ENCODE measurements at places on chromosomes 12 and 14.

DNA sequence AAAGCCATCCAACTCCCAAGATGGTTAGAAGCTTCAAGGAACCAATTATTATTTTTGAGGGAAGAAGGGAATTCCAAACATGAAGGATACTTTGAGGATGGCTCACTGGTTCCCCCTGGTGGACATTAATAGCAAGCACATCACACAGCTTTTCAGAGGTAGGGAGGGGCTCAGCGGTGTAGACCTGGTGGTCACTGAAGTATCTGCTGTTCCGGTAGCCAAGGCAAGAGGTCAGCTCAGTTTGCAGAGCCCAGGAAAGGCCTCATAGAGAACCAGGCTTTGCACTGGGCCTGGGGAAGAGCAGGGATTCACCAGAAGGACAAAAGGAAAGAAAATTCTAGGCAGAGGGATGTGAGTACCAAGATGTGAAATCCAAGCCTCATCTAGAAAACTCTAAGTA is 118.7 kb downstream of the KSR2 start:
- no peak for DNase-seq

DNA sequence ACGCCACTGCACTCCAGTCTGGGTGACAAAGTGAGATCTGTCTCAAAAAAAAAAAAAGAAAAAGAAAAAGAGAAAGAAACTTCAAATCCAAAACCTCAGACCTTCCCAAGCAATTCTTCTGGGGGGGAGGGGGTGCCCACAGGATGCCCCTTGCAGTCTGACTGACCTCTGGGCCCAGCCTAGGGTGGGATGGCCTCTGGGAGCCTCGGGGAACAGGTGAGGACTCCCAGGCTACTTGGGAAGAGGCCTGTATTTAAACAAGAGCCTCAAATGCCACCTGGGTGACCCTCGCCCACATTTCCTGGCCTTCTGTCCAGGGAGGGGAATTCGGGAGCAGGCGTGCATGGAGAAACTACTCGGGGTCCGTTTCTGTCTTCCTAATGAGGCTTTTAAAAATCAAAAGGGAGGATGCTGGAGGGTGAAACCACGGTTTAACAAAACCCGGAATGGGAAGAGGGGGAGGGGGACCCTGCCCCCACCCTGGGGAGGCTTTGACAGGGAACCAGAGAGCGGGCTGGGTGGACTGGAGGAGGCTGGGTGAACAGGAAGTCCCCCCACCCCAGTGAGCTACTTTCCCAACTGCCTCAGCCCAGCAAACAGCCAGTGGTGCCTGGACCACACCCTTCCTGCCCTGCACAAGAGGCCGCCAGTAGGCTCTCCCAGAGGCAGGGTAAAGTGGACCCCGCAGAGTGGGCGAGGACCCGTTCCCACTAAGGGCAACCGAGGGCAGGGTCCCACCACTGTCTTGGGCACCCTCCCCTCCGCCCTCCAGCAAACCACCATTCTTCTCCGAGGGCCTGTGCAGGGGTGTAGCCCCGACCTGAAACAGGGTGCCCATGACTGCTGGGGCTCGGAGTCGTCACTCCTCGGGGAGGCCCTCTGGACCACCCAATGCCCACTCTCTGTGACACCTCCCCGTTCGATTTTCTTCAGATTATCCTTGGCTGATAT is 1.5 kb upstream of the FBRSL1 start:
- no peak for DNase-seq

GRCh38 chr14:73726025-73726961 is 12.1 kb upstream of the PNMA1 start:
- no peak for DNase-seq

GRCh38 chr12:94218233-94218632 is 69.9 kb downstream of the PLXNC1 start:
- DNase-seq = no peak

DNA sequence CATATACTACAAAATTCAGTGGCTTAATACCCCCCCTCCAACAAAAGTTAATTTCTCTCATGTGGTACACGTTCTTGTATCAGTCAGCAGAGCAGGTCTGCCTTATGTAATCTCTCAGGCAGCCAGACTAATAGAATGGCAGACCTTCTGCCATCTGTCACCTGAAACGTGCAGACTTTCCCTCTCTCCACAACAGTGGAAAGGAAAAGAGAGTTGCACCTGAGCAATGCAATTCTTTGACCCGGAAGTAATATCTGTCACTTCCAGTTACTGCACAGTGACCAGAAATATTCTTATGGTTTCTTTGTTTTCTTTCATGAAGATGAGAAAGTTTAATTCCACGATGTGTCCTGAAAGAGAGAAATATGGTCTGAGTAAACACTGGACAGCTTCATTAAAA is 14.4 kb downstream of the KERA start:
- DNase-seq = no peak

DNA sequence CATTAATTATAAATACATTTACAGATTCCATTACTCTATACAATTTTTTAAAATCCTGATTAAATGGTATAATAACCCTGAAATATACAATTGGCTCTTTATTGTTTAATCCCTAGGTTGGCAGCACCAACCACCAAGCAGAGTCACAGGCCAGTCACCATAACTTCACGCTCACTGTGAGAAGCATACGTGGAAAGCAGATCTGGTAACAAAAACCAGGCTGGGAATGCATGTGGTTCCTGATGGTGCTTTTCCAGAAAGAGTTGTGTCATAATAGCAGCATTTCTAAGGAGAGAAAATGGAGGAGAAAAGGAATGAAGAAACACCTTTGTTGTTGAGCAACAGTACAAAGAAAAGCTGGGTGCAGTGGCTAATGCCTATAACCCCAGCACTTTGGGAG is 66.1 kb downstream of the SIX6 start:
- DNase-seq = no peak

DNA sequence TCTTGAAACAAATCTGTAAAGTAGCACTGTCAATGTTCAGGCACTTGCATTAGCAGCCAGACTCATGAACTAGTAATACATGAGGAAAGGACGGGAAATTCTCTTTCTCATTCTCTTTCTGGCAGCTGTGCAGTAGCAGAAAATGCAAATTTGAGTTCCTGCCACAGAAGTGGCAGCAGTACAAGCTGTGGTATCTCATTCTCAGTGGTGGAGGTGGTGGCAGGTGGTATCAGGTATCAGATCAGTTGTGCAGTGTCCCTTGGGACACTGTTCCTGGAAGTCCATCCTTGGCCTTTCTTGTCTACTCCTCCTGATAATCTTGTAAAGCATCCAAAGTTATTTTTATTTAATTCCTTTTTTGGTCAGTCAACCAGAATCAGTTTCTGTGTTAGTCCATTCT is 103.0 kb downstream of the C12orf42 start:
- no peak for DNase-seq

GRCh38 chr14:91693346-91693745 is 38.5 kb downstream of the CATSPERB start:
- no peak for DNase-seq

DNA sequence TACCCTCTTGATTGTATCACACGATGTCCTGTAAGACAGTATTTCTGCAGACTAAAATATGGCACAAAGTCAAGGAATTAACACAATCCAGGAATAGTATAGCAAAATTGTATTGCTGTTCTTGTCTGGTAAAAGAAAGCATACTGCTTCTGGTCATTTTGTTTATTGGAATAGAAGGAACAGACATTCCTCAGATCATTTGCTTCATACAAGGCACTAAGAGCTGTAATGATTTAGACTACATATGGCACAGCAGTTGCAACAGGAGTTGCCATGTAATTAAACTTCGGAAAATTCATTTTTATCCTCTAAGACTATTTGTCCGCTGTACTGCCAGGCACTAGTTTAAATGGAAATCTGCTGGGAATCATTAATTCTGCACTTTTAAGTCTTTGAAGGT is 7.6 kb upstream of the KERA start:
- no peak for DNase-seq

- no peak for DNase-seq
Observed at GRCh38 chr12:32497864-32498263, 98.5 kb downstream of the FGD4 start.

GRCh38 chr14:58864751-58865513 is 227.2 kb downstream of the DACT1 start:
- no peak for DNase-seq

DNA sequence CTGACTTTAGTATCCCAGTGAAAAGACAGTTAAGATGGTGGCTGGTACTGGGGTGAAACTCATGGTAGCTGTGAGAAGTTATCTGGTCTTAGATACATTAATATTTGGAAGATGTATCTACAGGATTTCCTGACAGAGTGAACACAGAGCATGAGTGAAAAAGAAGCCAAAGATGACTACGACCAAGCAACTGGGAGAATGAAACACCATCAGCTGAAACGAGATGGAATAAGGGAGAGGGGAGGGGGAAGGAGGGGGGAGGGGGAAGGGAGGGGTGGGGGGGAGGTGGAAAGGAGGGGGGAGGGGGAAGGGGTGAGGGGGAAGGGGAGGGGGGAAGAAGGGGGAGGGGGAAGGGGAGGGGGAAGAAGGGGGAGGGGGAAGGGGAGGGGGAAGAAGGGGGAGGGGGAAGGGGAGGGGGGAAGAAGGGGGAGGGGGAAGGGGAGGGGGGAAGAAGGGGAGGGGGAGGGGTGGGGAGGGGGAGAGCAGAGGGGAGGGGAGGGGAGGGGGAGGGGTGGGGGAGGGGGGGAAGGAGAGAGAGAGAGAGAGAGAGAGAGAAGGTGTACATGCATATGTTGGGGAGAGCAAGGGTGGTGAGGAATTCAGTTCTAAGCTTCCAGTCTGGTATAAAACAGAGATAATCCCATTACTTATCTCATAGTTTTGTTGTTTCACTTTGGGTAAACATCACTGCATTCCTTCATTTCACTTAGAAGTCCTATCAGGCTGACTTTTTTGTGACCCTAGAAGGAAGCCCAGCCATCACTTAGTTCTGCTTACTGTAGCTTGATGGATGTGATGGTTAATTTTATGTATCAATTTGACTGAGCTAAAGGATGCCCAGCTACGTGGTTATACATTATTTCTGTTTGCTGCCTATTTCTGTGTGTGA is 73.9 kb downstream of the SPPL3 start:
- no peak for DNase-seq

GRCh38 chr14:74858022-74858421 is 17.9 kb downstream of the PROX2 start:
- no peak for DNase-seq

GRCh38 chr14:42944284-42944683 is 1337.6 kb downstream of the LRFN5 start:
- no peak for DNase-seq

GRCh38 chr12:10952645-10953044 is 13.6 kb upstream of the TAS2R14 start:
- DNase-seq = no peak

- DNase-seq = no peak
Observed at GRCh38 chr12:98653866-98654493, 8.9 kb downstream of the APAF1 start.

- no peak for DNase-seq
Observed at GRCh38 chr12:120856980-120857379, 47.2 kb downstream of the SPPL3 start.

GRCh38 chr12:76049575-76050251 is 18.1 kb upstream of the PHLDA1 start:
- no peak for DNase-seq

- no peak for DNase-seq
Observed at GRCh38 chr12:105742567-105742874, 396.2 kb downstream of the NUAK1 start.

DNA sequence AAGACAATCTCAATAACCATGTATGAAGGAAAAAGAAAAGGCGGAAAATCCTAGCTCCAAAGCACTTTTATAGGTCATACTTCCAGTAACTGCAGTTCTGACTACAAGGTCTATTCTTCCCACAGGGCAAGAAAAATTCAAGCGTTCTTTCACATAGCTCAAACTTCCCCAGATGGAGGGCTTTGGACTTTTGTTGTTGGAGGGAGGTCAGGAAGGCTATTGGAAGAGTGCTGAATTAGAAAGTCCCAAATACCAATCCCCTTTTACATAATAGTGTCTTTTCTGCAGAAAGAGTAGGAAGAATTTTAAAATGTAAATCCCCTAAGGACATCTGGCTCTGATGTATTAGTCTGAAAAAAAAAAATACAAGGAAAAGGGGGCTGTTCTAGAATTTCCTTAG is 309.4 kb downstream of the MDGA2 start:
- DNase-seq = no peak

DNA sequence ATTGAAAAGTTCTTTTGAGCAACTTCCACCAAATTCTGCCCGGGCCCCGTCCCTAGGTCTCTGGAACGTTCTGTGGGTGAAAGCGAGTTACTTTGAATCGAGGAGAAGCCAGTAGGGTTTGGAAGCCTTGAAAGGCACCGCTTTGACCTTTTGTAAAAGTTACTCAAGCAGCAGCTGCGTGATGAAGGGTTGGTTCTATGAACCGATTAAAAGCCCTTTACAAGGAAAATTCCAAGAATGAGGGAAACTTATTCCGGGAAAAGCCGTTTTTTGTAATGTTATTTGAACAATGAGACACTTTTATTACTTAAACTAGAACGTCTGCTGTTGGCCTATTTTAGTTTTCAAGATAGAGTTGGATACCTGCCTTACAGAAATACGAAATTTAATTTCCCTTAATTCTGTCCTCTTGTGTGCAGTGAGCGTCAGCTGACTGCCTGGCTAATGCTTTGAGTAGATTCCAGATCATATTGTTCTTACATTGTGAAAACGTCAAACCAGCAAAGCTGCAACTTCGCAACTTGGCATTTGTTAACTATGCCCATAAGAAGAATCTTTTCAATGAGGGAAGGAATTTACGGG is 906 bp downstream of the LARP4 start:
- DNase-seq = no peak

DNA sequence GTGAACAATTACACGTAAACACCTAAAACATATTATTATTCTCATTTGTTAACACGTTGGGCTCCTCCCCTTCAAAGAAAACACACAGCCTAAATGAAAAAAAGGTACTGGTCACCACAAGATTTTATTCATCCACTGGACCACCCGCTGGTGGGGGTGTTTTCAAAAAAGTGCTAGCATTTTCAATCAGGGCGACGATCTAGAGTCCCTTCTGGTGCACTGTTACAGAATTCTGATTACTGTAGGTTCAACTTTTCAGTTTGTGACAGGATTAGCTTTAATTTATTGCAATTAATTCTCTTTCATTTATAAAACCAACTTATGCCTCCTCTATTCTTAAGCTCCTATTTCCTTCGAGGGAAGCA is 443 bp downstream of the MAGOHB start:
- no peak for DNase-seq

DNA sequence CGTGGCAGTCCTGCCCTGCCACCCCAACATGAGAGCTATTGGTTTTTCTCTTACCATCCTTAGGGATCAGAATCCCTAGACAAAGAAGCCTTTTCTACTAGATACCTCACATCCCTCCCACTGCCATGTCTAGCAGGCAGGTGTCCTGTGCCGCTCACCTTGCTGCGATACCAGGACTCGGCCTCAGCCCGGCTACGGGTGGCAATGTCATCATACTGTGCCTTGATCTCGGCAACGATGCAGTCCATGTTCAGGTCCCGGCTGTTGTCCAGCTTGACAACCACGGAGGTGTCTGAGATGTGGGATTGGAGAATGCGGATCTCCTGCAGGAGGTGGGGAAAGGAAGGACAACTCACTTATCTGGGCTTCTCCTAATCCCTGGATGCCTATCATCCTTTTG is 4.5 kb downstream of the KRT83 start:
- DNase-seq = no peak

GRCh38 chr14:23068789-23069412 is 11.6 kb upstream of the CDH24 start:
- peak; percentile 53 for DNase-seq

Data from stimulated activated CD8-positive, alpha-beta memory T cell treated with anti-CD3 and anti-CD28 coated beads, Interleukin-7, amount 100 ng/mL, for 1 hour (primary cell).